ENCODE measurements at places on chromosomes 7 and 10.

DNA sequence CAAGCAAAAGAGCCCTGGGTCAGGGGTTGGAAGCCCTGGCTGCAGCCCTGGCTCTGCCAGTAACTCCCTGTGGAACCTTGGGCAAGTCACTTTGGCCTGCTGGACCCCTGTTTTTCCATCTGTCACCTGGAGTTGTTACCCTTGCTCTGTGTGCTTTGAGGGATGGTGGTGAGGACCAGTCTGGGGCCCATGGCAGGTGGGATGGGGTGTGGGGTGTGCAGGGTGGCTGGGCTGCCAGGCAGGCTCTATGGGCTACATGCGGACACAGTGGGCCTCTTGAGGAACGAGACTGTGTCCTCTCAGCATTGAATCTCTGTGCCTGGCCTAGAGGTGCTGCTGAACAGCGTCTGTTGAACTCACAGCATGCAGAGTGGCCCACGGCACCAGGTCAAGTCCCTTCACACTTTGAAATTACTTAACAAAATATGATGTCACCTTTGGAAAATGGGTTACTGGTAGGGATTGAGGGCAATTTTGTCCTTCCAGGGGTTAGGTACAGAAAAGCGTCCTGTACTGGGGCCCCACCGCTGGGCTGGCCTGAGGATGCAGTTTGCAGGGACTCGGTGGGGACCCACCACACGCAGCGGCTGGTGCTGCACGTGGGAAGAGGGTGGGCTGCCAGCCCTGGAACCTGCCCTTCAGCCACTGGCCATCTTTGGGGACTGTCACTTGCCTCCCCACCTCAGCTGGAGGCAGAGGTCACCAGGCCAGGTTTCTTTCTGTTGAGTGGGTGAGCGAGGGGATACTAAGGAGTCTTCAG is 45.3 kb downstream of the PRF1 start:
- DNase-seq = no peak

- DNase-seq = no peak
Measured at GRCh38 chr7:6631605-6632004, 5.5 kb upstream of the ZNF316 start.

GRCh38 chr10:43396061-43396927 is 12.7 kb downstream of the HNRNPF start:
- peak; percentile 90 for DNase-seq

DNA sequence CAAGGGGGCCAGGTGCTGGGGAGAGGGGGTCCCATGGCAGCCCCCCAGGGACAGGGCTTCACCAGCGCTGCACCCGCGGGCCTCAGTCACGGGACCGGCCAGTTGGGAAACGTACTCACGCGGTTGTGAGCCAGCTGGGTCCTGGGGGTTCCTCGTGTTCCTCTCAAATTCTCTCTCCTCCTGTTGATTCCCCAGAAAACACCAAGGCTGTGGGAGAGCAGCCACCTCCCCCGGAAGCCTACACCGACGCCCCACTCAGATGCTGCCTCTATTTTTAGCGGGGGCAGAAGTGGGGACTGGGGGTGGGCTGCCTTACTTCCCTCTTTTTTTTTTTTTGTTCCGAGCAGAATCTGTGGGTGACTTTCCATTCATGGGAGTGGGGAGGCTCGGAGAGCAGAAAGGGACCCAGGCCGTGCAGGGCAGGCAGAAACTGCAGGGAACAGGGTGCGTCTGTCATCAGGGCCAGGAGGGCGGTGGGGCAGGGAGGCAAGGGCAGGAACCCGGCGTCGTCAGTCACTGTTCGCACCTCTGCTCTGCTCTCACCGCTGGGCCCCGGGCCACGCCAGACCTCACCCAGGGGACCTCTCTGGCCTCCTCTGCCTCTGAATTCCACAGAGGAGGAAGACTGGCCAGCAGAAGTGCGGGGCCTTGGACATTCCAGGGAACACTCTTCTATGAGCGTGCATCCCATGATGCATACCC is 63.1 kb downstream of the CARD11 start:
- DNase-seq = no peak

- DNase-seq = peak; percentile 60
Measured at GRCh38 chr10:50325449-50326171, 74.3 kb upstream of the ASAH2 start.

DNA sequence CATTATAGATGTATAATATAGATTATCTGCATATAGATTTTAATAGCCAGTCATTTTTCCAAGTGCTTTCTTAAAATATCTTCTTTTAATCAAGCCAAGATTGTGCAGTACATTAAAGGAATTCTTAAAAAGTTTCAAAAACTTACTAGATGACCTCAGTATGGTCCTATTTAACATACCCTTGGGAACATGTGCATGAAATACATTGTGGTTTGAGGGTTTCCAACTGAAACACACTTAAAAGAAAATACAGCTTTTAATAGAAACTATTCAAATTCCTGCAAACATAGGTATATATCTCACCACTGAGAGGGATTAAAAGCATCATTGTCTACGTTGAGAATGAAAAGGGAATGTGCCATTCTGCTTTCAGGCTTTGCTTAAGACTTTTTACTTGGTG is 364.9 kb downstream of the SUGCT start:
- no peak for DNase-seq

GRCh38 chr7:108385834-108386422 is 70.3 kb downstream of the NRCAM start:
- no peak for DNase-seq

DNA sequence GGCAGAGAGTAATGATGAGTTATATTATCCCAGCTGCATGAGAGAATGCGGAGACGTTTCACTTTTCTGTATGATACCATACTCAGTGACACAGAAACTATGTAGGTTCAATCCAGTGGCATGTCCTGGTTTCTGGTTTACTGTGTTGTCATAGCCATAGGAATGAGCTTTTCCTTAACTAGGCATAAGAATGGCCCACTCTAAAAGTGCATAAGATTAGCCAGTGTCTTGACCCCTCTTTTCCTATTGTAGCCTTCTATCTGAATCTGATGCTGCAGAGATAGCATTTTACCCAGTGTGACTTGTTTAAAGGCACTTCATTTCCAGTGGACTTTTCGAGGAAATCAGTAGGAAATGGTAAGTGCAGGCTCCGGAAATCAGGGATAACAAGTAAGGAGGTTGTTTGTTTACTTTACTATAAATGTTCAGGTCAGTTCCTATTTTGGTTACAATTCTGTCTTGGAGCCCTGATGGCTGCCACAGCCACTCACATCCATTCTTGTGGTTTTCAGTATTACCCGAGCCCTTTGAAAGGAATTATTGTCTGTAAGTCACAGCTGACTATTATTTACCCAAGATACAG is 70.5 kb downstream of the SEMA3A start:
- DNase-seq = no peak

- DNase-seq = peak; percentile 52
Measured at GRCh38 chr7:124130-124949, 68.0 kb upstream of the FAM20C start.

DNA sequence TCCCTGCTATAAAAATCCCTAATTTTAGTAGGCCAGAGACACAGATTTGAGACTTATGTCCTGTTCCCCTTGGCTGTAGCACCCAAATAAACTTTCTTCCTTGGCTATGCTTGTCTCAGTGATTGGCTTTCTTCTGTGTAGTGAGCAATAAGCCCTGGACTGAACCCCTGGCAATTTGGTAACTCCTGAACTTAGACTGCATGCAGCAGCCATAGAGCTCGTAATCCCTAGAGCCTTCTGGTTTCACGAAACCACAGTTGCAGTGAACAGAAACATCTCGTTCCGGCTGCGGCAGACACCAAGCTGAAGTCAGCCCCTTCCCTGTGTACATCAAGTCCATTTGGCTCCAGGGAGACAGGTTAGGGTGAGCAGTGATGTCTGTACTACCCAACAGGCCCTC is 172.2 kb downstream of the LYZL1 start:
- DNase-seq = no peak

DNA sequence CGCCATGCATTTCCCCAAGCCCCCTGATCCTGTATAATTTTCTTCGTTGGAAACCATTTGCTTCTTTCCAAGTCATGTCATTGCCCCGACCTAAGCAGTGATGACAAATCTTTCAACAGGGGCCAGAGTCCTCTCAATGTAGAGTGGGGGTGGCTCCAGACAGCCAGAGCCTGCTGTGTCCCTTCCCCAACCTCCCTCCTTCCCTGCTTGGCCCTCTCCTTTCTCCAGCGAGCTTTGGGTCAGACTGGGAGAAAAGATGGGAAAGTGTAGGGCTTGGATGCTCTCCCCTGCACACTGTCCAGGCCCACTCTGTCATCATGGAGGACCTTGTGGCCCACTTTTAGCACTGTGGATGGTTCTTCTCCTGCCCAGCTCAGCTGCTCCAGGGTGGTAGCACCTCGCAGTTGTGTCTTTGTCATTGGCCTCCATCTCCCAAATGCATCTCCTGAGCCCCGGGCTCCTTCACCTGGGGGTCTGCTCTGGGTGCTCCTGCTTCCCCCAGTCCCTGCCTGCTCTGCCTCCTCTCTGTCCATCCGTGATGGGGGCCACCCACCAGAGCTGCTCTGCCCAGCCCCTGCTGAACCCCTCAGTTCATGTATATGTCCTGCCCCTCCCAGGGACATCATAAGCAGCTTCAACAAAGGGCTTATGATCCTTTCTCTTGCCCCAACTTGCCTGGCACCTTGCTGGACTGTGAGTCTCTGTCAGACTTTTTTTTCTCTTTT is 37.5 kb downstream of the BTBD16 start:
- DNase-seq = no peak

DNA sequence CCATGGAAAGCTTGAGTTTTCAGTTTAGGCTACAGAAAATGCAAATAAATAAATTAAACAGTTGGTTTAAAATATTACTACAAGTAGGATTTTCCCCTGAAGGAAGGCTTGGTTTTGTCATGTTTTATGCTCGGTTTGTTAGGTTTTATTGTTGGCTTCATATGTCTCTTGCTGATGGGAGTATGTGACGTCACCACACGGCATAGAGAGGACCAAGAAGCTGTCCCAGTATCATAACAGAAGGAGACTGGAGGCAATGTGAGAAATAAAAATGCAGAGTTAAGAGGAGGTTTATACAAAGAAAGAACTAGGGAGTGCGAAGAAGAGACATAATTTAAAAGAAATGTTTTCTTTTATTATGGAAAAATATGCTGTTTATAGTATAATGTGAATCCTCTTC is 24.4 kb downstream of the PCDH15 start:
- no peak for DNase-seq

DNA sequence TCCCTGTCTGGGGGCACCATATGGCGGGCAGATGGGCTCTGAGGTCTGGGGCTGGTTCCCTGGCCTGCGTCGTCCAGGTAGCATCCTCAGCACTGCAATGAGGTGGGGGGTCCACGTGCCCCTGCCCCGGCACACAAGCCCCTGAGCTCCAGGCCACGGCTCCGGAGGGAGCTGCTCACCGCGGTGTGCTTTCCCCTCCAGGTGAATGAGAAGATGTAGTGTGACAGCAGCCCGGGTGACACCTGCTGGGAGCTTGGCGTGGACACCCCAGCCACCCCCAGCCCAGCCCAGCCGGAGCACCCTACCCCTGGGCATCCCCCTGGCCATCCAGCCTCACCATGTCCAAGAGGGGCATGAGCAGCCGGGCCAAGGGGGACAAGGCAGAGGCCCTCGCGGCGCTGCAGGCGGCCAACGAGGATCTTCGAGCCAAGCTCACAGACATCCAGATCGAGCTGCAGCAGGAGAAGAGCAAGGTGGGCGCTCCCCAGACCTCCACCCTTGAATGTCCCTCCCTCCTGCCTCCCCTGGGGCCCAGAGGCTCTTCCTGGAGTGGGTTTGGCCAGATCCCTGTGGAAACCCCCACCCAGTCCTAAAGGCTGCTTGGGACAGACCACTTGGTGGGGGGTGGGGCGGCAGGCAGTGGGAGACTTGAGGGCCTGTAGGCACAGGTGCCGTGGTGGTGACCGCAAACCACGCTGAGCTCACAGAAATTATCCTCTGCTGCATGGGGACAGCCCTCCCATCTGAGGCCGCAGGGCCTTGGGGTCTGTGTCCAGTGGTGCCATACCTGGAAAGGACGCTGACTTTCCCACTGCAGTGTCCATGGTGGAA is 38.9 kb downstream of the JAKMIP3 start:
- no peak for DNase-seq

DNA sequence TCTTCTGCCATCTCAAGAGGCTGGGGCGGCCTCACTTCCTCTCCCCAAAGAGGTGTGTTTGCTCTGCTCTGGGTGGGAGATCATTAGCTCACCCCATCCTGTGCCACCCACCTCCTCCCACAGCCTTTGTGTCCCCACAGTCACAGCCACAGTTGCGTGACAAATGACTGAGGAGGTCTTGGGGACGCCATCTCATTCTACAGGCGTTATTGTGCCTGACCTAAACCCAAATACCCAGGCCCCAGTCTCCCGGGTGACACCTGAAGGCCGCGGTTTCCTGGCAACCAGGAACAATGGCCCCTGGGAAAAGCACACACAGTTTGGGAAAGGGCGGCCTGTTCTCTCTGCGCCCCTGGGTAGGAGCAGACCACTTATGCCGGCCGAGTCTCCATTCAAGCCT is 51.6 kb downstream of the SLIT1 start:
- no peak for DNase-seq

DNA sequence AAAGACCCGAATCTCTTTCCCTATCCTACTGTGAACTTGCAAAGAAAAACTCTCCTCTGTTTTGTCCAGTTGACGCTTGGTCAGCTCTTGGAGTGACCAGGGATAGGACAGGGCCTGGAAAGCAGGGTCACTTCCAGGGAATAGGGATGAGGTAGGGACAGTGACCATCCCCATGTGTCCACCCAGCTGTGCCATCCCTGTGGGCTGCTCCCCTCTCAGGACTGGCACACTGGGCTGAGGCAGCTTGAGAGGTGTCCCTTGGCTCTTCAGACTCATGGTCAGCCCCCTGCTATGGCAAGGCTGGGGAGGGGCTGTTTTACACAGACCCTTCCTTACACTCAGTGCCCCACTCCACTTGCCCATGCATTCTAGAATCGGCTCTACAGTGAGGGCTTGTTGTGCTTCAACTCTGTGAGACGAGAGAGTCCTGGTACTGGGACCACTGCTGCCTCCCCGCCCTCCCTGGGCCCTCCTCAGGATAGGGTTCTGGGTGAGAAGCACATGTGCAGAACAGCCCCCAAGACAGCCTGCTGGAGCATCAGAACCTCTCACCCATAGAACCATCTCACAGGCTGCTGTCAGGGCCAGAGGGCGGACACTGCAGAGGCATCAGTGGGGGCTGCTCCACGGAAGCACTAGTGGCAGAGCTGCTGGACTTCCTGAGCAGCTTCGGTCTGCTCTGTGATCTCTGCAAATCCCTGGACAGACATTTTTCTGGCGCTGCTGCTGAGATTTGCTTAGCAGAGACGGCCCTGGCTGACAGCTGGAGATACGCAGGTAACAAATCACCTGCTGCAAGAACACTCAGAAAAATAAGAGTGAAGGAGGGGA is 202.8 kb upstream of the CXCL12 start:
- DNase-seq = no peak

DNA sequence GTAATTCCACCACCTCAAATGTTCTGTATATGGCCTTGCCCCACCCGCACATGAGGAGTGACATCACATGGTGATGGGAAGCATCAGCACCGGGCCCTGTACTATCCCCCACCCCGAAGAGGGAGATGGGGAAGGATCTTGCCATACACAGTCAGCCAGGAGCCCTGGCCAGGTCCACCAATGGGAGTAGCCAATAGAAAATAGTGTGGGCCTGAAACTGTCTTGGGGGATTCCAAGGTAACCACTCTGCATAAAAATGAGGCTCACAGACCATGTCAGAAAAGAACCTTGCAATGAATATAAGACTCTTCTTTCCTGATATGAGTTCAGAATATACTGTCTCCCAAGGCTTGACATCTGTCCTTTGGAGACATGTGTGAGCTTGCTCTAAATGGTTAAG is 51.1 kb downstream of the ADRB1 start:
- no peak for DNase-seq

Data from left ventricle myocardium superior (tissue), 1 donor.